Anterior cingulate cortex (tissue), 58 donors: ENCODE measurements at places on chromosomes 3 and 15.

DNA sequence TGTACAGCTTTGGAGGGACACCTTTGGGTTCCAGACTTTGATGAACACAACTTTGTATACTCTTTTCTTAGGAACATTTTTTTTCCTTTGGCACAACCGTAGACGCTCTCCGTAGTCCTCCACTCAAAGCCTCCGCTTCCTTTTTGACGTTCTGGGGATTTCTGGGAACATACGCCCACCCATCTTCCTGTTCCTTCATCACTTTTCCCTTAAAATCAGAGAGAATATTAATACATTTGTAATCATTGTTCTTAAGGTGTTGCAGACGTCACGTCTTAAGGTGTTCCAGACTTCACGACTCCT lies 405 bp upstream of the SPG21 start:
- DNase-seq: no peak

DNA sequence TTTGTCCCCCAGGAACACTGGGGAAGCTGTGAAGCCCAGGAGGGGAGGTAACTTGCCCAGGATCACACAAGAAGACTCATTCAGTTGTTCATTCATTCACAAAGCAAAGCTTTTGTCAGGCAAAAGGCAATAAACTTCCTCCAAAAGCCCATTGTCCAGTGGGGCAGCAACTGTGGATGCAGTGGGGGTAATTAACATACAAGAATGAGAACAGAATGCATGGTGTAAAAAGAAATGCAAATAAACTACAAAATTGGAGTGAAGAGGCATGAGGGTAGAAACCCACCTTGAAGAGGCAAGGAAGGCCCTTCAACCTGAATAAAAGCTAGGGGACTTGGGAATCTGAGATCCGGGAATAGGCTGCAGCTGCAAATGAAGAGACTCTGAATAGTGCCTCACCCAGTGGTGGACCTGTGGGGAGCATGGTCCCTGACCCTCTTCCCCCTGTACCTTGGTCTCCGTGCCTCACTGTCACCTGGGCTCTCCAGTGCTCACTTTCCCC lies 363.6 kb downstream of the CLSTN2 start:
- no peak for DNase-seq

DNA sequence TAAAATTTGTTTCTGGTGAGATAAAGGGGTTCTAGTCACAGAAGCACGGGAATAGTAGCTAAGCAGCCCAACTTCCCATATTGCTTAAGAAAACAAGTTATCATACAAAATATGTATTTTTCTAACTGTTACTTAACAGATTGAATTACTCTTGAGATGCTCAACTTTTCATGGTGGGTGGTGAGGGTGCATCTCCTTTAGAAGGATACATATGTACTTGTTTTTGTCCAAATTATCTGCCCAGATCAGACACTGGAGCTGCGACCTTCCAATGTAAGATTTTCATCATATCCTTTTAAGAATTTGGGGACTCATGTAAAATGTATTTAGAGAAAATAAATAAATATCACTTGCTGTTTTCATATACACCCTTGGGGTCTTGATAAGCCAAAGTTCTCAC lies 252.2 kb upstream of the SOX2 start:
- no peak for DNase-seq

DNA sequence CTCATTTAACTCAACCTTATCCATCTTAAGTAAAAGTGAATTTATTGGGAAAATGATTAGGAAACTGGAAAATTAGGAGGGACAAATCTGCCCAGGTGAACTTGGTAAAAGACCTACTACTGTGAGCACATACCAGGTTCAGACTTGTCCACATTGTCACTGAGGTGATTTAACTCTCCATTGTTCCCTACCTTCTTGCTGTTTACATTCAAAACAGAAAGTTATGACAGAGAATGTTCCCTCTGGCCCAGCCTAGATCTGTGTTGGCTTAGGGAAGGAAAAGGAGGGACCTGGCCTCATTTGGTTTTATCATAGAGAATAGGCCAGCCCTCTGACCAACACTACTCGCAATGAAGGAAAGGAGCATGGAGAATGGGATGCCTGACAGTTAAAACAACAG lies 117.6 kb downstream of the SATB1 start:
- DNase-seq: no peak
